ENCODE measurements at places on chromosomes 11 and 22.

DNA sequence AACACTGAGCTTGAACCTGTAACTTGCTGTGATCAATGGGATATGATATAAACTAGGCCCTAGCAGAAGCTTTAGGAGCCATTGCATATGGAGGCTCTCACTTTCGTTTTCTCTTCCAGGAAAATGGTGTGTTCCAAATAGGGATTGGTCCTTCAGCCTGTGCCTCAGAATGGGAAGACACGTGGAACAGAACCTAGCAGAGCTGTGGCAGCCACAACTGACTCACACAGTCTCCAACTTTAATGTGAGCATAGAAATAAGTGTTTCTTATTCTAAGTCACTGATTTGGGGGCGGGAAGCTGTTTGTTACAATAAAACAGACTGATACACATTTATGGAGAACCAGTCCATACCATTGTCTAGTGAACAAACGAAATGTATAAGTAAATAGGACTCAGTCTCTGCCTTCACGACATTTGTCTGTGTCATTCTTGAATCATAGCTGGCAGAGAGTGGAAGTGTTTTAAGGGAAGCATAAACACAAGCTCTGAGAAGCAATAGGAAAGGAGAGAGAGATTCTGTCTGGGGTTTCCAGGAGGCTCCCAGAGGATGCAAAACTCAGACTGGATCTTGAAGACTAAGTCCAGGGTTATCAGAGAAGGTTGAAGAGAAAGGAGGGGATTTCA lies 97.3 kb downstream of the GALNT18 start:
- DNase-seq = no peak

- no peak for DNase-seq
Measured at GRCh38 chr11:77340501-77340900, 39.0 kb upstream of the GDPD4 start.

DNA sequence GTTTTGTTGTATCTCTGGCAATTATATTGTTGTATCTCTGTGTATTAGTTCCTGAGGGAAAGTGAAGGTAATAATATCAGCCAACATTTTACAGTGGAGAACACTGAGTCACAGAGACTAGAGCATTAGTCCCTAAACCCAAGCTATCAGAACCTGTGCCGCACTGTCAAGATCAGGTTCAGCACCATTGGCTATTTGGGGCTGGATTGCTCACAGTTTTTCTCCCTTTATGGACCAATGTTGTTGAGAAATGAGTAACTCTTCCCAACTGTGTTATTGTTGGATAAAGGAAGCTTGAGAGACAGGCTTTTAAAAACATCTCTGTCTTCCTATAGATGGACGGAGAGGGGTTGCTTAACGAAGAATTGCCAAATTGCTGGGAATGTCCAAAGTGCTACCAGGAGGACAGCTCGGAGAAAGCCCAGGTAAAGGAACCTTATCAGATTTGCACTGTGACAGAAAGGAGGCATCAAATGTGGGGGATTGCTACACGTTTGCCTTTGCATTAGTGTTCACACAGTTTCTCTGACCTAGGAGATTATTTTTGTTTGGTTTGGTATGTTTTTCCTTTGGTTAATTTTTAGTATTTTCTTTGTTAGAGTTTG lies 18.2 kb upstream of the GRK2 start:
- DNase-seq = no peak

DNA sequence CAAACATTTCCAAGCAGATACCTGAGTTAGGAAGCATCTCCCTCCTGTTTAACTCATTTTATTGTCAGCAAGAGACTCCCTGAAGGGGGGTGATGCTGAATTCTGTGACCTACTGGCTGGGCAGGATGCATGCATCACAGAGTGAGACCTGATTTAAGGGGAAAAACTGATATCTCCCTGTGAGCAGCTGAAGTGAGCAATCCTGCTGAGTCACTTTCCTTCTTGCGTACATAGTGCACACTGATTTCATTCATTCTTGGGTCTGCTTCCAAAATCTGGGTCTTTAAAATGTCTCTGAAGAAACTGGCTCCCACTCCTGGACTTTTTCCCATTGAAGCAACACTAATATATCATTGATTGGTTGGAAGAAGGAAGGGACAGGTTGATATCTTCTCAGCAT lies 23.3 kb downstream of the P4HA3 start:
- DNase-seq = no peak

GRCh38 chr11:2869134-2869526 lies 16.4 kb downstream of the CDKN1C start:
- peak; percentile 23 for DNase-seq

DNA sequence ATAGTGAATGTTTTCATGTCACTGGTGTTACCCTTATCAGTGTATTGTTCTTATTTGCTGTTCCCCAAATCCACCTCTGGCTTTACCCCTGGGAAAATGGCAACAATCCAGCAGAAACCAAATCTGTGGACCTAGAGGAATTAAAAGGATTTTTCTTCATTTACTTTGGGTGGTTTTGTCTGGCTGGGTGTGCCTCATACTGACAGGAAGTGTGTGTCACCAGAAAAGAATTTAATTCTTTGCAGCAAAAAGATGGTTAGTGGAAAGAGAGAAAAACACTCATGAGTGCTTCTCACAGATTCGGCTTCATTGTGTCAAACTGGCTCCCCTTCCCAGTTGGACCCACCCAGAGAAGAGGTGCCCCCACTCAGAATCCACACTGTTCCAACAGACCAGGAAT lies 38.9 kb downstream of the FZD4 start:
- DNase-seq = no peak

DNA sequence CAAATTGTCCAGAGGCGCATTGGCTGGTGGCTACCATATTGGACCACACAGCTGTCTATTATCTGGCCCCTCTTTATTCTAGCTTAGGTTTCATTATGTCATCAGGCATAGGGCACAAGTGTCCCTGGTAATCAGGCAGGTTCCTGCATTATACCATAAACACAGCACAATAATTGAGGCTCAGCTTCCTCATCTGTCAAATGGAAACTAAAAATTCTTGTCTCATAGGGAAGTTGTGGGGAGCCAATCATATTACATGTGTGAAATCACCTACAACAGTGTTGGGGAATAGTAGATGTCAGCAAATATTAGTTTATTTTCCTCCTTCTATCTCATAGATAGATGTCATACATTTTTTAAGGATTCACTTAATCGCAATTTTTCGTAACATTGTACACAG lies 231.0 kb upstream of the SORL1-AS1 start:
- no peak for DNase-seq

DNA sequence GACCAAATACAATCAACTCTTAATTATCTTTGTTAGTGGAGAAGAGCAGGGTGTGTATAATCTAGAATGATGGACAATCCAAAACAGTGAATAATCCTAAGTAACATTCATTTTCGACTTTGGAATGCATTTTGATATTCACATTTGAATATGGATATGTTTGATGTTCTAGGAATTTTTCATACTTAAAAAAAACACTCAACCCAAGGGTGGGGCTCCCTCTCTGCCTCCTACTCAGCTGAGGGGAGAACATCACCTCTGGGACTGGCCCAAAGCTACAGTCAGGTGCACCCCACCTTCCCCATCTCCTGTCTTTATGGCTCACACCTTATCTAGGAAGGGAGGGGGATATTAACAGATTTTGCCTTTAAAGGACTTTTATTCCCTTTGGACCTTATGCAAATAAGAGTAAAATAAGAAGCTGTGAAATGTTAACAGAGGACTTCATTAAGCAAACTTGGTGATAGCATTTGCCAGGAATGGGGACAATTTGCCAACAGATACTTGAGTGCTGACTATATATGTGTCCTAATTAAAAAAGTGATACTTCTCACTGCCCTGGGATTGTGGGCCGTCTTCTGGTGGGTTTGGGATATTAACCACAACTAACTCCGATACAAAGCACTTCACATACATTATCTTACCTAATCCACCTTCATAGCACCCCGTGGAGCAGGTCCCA lies 187.0 kb downstream of the ST3GAL4 start:
- DNase-seq = no peak

DNA sequence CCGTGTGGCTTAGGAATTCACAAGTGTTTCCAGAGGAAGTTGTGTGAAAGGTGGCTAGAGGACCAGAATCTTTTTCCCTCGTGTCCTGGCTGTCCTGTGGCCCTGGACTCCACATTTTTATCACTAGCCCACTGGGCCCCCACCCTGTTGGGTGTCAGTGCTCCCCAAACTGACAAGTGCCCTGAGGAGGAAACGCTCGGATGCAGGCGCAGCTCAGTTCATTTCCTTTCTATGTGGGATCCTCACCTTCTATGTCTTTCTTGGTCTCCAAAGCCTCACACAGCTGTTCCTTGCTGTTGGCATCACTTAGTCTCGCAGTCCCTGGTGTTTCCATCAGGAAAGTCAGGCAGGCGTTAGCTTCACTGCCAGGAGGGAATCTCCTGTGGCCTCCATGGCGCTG lies 68.0 kb upstream of the KCNQ1OT1 start:
- no peak for DNase-seq

GRCh38 chr11:36577859-36578258 lies 10.1 kb downstream of the RAG1 start:
- no peak for DNase-seq

GRCh38 chr11:94219771-94220170 lies 84.6 kb upstream of the IZUMO1R start:
- DNase-seq = no peak

- DNase-seq = peak; percentile 47
Measured at GRCh38 chr11:95790933-95791708, 823 bp downstream of the CEP57 start.

GRCh38 chr22:48365386-48365785 lies 1462.3 kb downstream of the BRD1 start:
- DNase-seq = no peak

DNA sequence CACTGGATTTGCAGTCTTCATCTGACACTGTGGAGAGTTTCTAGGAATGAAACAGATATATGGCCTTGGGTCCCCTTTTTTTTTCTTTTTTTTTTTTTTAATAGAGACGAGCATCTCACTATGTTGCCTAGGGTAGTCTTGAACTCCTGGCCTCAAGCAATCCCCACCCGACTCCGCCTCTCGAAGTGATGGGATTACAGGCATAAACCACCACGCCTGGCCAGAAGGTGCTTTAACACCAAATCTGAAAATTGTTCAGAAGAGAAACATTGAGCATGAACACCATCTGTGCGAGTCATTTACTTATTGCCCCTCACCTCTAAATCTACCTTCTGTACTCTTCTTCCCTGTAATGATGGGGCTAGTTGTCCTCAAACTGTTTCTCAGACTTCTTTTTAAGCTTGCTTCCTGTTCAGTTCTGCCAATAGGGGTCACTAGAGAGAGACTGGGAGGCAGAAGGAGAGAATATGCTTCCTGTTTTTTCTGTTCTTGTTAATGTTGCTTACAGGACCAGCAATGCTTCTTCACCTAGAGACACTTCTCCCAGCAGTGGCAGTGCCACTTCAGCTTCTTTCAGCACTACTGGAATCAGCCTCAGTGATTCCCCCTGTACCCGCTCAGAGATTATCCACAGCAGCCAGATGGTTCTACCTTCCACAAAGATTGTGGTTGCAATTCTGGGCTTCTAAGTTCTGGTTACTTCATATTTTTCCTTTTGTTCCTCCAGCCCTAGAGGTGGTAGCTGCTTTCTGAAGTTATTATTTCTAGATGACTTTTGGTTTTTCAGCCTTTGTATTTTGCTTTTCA lies 20.8 kb upstream of the ZBED5 start:
- no peak for DNase-seq

GRCh38 chr11:62791501-62792201 lies at the start of gene TMEM223:
Gene TMEM223 (minus strand): TSS chr11:62792006. CDS start chr11:62791994, 12 bp downstream.
- DNase-seq = peak; percentile 80

DNA sequence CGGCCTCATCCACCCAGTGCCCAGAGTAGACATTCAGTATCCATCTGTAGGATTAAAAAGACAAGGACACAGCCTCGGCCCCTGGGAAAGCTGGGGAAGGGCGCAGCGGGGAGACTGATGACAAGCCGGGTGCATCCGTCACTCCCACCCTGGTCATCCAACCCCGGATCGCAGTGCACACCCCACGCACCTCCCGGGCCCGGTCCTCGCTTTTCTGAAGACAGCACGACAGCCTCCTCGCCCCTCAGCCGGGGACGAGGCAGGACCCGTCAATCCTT lies 1.1 kb downstream of the FCHSD2 start:
- DNase-seq = peak; percentile 43

- no peak for DNase-seq
Measured at GRCh38 chr11:132464939-132465338, 1067.4 kb downstream of the OPCML start.

DNA sequence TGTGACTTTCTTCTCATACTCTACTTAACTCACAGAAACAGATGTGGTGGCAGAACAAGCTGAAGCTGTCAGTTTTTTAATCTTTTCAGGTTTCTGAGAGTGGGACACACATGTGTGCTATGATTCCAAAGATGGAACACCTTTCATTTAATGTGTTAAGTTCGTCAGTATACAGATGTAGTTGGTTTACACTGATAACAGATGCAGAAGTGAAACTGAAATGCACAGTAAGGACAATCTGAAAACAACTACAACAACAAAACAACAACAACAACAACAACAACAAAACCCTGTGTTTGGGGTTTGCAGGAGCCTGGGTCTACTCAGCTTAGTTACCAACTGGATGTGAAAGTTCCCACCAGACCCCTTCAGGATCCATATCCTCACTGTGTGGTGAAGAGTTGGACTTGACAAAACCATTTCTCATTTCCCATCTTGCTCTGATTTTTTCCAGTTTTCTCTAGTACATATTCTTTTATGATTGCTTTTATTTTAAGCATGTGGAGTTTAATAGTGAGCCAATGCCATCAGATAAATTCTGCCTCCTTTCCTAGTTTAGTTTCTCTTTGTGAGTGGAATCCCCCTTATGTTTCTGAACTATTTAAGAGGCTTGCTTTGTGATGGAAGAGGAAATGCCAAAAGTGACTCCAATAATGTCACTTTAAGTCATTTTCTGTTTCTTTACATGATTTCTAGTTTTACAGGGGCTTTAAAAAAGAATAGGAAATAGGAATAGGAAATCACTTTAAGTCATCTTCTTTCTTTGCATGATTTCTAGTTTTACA lies 47.8 kb downstream of the ARHGAP42 start:
- no peak for DNase-seq

- no peak for DNase-seq
Measured at GRCh38 chr22:45818424-45819085, 146.9 kb downstream of the ATXN10 start.

- DNase-seq = no peak
Measured at GRCh38 chr22:44269117-44269498, 43.6 kb downstream of the SHISAL1 start.

- no peak for DNase-seq
Measured at GRCh38 chr11:5986885-5987284, at the start of gene OR52L1. Gene OR52L1 (minus strand): TSS chr11:5986985. CDS start chr11:5986930, 55 bp downstream.

DNA sequence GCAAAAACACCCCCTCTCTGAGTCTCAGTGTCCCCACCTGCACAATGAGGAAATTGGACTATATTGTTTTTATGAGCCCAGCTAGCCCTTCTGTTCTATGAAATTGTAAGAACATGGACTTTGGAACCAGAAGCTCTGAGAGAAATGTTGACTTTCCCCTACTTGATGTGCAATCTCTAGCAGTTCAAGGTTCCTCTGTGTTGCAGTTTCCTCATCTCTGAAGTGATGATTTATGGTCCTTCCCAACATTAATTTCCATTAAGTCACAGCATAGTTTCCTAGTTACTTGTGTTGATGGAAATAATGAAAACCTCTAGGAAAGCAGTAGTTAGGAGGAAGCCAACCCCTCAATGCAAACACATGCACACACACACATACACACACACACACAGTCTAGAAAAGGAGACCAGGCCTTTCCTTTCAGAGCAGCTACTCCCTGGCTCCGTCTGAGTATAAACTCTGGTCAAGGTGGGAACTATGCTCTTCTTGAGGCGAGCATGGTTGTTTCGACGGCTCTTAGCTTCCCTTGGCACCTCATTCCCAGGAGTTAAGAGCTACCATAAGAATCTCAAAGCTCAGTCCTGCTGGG lies 518.4 kb downstream of the SOX6 start:
- no peak for DNase-seq

- no peak for DNase-seq
Measured at GRCh38 chr22:22023581-22024137, 41.1 kb upstream of the TOP3B start.

- DNase-seq = no peak
Measured at GRCh38 chr11:69641681-69642548, 959 bp downstream of the CCND1 start.
